ENCODE measurements at places on chromosomes 6 and 20.
A peak's percentile ranks its signal among the peaks of the same experiment; 100 is the strongest.

DNA sequence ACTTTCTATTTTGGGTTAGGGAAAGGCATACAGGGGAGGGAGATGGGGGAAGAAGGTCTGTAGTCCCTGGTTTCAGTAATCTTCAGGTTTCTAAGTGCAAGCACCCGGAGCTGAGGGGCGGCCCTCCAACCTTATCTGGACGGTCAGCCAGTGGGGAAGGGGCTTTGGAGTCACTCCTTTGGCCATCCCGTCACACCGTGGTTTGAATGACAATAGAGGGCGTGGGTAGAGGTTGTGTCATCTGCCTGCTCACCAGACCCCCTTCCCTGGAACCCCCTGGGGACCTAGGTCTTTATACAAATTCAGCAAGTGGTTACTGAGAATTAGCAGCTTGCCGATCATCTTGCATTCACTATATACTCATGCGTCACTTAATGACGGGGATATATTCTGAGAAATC is 29.1 kb downstream of the STK35 start:
- no peak for DNase-seq

GRCh38 chr6:46773201-46773855 is 19.9 kb upstream of the MEP1A start:
- no peak for DNase-seq

GRCh38 chr20:60249436-60249835 is 291.2 kb downstream of the CDH26 start:
- DNase-seq: no peak

DNA sequence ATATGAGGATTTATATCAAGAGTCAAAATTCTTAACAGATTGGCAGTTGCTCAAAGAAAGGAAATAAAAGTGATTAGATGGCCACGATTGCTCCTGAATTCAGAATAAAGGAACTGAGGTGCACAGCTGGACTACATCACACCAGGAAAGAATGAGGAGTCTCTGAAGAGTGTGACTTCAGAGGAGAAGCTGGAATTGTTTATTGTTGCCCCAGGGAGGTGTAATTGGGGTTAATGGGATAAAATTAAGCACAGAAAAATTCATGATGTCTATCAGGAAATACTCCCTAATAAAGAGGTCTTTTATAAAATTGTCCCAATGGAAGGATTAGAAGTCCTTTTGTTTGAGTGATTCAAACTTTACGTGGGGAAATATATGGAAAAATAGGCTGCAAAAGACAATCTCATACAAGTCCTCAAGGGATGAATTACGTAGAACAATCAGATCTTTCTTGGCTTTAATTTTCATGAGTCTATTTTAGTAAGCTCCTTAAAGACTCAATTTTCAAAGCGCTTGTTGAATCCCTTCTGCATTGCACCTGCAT is 208.6 kb upstream of the RNF217 start:
- DNase-seq: no peak

- no peak for DNase-seq
These were observed 39.2 kb downstream of the SPACA1 start for GRCh38 chr6:88086792-88087191.

GRCh38 chr6:41850861-41851260 is 44.3 kb downstream of the USP49 start:
- DNase-seq: no peak

DNA sequence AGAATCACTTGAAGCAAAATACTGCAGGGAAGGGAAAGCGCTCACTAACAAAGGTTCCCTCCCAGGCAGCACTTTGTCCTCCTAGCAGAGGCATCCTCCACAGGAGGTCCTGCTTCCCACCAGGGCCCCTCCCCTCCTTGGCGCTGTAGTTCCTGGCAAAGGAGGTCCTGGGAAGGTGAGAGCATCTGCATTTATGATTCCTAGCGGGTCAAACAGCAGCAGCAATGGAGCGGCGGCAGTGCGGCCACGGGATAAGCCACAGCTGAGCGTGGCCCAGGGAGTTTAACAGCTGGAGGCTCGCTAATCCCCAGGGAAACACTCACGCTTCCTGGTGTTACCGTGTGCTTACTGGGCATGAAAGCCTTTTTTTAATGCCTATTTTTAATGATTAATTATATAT is 185.8 kb downstream of the TTLL2 start:
- no peak for DNase-seq

GRCh38 chr6:117613920-117614560 is 11.7 kb upstream of the GOPC start:
- no peak for DNase-seq

DNA sequence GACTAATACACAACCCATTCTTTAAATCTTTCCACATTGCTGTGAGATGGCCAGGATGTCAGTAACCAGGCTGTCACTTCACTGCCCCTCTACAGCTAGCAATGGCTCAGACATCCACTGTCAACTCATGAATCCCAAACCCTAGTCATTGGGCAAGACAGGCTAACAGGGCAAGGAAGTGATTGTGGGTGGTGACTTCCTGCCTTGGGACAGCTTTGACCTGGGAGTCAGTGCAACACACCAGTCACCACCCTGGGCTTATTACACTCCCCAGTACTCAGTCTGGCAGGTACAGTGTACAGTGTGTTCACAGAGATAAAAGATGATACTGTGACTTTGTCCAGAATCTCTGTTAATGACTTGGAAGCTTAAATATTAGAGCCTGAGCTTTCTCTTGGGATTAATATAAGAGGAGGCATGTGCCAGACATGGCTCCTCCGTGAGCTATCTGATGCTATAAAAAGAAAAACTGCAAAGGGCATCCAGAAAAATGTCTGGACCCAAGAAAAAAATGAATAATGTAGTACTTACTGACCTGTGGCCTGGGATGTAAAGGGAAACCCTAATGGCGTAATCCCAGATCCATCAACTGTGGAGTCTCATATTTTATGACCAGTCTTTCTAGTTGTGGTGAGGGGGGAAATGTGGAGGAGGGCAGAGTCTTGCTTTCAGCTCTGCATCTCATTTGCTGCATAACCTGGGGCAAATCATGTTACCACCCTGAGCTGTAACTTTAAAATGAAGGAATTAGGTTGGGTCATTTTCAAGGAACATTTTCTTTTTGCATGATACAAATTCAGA is 244.4 kb downstream of the SLC24A3 start:
- no peak for DNase-seq

DNA sequence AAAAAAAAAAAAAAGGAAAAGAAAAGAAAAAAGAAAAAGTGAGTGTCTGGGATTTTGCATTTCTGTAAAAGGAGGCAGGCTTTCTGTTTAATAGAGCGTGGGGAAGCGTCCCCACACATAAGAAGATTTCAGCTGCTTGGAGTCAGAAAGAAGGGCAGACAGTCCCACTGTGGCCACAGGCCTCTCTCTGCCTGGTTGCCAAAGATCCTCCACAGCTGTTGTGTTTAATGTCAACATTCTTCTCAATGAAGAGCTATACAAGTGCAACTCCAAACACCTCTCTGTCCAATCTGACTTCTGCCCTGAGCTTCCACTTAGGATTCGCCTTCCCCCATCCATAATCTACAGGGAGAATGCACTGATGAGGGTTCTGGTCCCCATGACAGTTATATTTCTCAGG is 64.3 kb upstream of the MLN start:
- no peak for DNase-seq

DNA sequence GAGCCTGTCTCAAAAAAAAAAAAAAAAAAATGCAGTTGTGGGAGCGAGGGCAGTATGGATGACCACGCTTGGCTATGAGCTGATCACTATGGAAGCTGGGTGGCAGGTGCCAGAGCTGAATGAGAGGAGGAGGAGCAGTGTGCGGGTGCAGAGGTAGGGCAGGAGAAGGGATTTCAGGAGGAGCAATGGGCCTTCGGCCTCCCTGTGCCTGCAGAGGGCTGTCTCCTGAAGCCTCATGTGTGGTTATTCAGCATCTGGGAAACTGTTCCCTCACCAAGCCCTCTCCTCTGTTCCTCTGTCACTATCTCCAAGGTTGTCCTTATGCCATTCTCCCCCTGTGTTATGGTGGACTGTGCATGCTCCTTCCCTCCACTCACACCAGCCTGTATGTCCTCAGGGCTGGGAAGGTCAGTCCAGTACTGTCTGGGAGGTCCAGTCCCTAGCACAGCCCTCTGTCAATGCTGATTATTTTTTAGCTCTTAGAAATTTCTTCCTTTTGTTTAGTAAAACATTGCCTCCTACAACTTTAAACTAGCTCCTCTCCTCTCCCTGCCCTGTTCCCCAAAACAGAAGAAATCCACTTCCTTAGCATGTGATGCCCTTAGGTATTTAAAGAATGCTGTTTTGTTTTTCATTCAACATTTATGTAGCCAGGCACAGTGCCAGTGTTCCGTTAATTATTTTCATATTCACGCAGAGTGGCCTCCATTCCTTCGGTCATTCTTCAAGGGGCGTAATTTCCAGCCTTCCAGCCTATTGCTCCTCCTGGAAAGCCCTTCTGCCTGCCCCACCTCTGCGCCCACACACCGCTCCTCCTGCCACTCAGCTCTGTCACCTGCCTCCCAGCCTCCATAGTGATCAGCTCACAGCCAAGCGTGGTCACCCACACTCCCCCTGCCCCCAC is 48.9 kb downstream of the CNBD2 start:
- no peak for DNase-seq

DNA sequence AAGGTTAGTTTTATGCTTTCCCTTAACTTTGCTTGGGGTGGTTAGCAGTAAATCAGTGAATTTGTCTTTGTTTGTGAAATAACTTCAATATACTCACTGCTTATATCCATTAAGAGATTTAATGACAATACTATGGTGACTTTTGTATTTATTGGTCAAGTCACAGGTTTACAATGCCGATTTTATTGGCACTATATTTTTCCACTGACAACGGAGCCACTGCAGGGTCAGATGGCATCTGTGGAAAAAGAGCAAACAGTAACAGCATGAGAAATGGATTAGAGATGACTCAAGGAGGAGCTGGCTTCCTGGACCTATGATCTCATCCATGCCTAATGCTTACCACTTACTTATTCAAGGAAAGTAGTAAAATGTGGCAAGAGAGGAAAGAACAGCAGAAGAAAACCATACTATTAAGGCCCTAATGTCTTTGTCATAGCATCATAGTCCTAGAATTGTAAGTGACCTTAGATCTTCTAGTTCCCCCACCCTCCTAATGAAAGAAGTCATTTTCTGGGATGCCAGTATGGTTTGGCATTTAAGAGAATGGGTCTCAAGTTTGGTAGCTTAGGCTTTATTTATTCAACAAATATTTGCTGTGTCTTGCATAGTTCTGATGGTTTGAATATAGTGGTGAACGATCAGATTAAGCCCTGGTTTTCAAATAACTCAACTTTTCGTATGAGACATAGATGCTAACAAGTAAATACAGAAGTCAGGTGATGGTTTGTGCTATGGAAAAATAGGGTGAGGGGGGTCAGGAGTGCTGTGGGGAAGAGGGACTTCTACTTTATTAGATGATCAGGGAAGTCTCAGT is 18.5 kb downstream of the RNF144B start:
- DNase-seq: peak; percentile 39
